Right renal pelvis (tissue), 4 donors: ENCODE measurements at places on chromosomes 3 and 15. TPM values are rescaled to one million over a fixed set of nuclear protein-coding genes. Genes with fewer than 3 reads are reported as not detected.

- DNase-seq: no peak
Measured at GRCh38 chr3:125059488-125060245, 3.9 kb upstream of the HEG1 start.

- DNase-seq: no peak
Measured at GRCh38 chr3:192986379-192986778, 68.7 kb upstream of the MB21D2 start.

DNA sequence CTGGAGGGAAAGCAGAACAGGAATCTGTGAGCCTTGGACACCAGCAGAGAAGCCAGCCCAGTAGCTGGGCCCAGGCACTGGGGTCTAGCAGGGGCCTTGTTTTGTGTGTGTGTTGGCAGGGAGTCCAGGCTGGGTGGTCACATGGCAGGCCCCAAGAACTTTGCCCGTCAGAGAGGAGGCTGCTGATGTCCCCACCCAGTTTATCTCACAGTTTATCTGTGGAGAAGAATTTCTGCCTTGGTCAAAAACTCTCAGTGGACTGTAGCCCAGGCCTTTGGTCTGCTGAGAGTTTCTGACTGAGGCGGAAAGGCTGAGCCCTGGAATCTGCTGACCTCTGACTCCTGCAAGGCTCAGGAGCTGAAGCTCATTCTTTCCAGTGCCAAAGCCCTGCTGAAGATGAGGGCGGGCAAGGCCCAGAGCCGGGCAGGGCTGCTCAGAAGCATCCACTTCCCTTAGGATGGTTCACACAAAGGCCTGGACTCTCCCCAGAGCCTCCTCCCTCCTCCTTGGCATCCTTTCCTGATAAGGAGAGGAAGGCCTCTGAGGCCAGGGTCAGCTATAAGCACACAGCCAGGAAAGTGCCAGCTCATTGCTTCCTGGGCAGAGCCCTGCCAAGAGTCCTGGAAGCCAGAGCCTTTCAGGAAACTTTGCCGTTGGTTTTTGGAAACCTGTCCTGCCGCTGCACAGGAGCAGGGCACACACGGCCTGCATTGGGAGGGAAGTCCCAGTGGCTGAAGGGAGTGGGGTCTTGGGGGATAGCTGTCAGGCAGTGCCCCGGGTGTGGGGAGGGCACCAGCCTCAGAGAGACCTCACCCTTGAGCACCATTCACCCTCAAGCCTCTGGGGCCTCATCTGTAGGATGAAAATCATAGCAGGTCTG lies 37.2 kb upstream of the SLCO2A1 start:
- no peak for DNase-seq

GRCh38 chr3:156964577-156964976 lies 138.4 kb downstream of the LEKR1 start:
- no peak for DNase-seq

DNA sequence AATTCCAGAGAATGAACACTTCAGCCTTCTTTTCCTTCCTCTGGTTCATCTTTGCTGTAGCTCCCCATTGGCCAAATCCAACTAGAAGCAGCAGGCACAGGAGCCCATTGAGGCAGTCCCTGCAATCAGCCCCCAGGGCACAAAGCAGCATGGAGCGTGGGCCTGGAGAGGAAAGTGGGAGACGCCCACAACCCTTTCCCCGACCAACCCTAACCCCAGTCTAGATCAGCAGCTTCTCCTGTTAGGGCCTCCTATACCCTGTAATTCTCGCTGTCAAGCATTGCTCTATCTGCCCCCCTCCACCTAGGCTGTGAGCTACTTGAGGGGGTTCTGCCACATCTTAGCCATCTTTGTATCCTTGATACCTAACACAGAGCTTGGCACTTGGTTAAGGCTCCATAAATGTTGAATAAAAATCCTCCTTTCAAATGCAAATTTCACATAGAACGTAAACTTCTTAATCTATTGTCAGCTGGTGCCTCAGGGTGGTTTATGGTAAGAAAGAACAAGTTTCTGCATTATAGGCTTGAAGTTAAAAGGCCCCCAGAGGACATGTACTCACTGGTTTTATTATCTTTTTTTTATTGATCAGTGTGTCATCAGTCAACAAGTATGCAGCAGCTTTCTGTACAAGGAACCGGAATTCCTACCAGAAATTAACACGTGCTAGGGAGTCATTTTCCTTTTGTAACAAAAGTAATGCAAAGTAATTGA lies 97.9 kb upstream of the PFN2 start:
- no peak for DNase-seq

DNA sequence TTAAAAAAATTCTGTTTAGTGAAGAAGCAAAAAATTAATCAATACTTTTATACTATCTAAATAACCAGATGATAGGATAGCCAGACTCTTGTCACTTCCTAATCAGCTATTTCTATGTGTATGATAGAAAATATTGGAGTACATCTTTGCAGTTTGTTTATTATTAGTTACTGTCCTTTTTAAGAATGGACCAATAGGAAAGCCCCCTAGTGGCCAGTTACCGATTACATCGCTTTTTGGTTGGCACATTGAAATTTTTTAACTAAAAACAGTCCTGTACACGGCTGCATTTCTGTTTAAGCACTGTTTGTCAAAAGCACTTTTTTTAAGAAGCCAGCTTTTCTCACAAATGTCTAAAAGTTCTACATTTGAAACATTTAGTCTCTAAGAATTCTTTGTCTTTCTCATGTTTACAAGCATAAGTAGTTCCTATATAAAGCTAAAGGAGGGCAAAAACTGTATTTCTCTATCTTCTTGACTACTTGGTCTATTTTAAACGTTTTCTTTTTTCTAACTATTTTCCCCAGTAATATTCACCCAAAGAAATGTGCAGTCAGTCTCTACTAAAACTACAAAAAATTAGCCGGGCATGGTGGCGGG lies 253.2 kb upstream of the LRTM1 start:
- no peak for DNase-seq

GRCh38 chr3:151879037-151879436 lies 5.6 kb downstream of the SUCNR1 start:
- DNase-seq: no peak

GRCh38 chr3:30730967-30731366 lies 124.6 kb downstream of the TGFBR2 start:
- DNase-seq: no peak

DNA sequence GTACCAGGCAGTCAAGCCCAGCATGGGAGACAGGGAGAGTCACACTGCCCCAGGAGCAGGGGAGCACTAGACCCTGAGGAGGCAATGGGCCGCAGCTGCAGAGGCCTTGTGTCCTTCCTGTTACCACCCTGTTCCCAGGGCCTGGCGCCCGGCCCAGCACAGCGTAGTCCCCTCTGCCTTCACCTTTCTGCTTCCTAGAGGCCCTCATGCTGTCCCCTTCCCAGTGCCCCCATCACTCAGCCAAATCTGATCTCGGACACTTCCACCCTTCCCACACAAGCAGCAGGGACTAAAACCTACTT lies 6.9 kb upstream of the TBC1D2B start:
- no peak for DNase-seq

GRCh38 chr3:106183762-106184391 lies 315.1 kb upstream of the CBLB start:
- no peak for DNase-seq

GRCh38 chr3:8460050-8460708 lies 41.4 kb upstream of the LMCD1 start:
- DNase-seq: no peak

GRCh38 chr3:119630128-119630879 lies 30.1 kb downstream of the POPDC2 start:
- DNase-seq: no peak

The IL20RB gene
- 0.46 TPM for polyA plus RNA-seq

The C3orf33 gene
- polyA plus RNA-seq: 13.8 TPM

The C3orf49 gene
- polyA plus RNA-seq: not detected

The PLS1 gene
- polyA plus RNA-seq: 31.8 TPM

The IL5RA gene
- 0.57 TPM for polyA plus RNA-seq

The RBPMS2 gene
- polyA plus RNA-seq: 13.2 TPM

The ANKRD34C gene
- polyA plus RNA-seq: 0.15 TPM

The SNTN gene
- polyA plus RNA-seq: not detected

The CX3CR1 gene
- polyA plus RNA-seq: 5.4 TPM
